Stimulated activated naive CD4-positive, alpha-beta T cell (primary cell): ENCODE measurements at places on chromosomes 3 and 15.

GRCh38 chr3:114329823-114330222 is 36.0 kb downstream of the TIGIT start:
- no peak for DNase-seq

DNA sequence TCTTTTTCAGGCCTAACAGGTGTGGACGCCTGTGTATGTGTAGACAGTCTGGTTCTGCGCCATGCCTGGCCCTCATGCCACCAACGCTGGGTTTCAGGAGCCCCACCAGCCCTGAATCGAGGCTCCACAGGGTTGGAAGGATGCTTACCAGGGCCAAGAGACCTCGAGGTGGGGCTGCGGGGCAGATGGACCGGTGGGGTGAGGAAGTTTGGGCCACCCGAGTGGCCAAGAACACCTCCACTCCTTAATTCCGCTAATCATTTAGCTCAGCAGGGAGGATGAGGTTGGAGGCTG is 6.0 kb upstream of the ONECUT1 start:
- DNase-seq, result no peak

- DNase-seq, result no peak
Measured at GRCh38 chr15:92636908-92637481, 18.6 kb downstream of the FAM174B start.

DNA sequence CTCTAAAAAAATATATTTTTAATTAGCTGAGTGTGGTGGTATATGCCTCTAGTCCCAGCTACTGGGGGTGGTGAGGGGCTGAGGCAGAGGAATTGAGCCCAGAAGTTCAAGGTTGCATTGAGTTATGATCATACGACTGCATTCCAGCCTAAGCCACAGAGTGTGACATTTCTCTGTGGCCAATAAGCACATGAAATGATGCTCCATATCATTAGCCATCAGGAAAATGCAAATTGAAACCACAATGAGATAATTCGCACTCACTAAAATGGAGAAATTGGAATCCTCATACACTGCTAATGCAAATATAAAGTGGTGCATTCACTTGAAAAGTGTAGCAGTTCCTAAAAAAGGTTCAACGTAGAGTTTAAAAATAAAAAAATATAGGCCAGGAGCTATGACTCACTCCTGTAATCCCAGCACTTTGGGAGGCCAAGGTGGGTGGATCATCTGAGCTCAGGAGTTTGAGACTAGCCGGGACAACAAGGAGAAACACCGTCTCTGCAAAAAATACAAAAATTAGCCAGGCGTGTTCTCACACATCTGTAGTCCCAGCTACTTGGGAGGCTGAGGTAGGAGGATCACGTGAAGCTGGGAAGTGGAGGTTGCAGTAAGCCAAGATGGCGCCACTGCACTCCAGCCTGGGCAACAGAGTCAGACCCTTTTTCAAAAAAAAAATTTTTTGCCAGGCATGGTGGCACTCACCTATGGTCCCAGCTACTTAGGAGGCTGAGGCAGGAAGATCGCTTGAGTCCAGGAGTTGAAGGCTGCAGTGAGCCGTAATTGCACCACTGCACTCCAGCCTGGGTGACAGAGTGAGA is 35.2 kb downstream of the IFT122 start:
- DNase-seq, result no peak

DNA sequence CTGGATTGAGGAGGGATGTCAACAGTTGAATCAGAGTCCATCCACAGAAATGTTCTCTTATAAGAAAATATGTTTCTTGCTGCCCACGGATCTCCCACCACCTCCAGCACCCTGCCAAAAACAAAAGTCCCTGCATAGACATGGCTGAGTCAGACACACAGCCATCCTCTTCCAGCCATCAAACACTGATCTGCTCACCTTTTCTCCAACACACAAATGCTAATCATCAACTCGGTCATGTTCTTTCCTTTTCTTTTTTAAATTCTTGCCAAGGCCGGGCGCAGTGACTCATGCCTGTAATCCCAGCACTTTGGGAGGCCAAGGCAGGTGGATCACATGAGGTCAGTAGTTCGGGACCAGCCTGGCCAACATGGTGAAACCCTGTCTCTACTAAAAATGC is 110.7 kb upstream of the IL12A start:
- no peak for DNase-seq
